Lower lobe of right lung (tissue), 2 donors: ENCODE measurements at places on chromosomes 2 and 18. TPM values are rescaled to one million over a fixed set of nuclear protein-coding genes. Genes with fewer than 3 reads are reported as not detected.
A peak's percentile ranks its signal among the peaks of the same experiment; 100 is the strongest.

Gene MYO7B
- 5.2 TPM for total RNA-seq

Gene FAM110C
- total RNA-seq = 3.6 TPM

Gene POTEC
- not detected for total RNA-seq

Gene XPO1
- total RNA-seq = 111 TPM

Gene C1QL2
- not detected for total RNA-seq

Gene TEX44
- not detected for total RNA-seq

Gene RASGRP3
- total RNA-seq = 13.7 TPM

Gene LAMA3
- 89.1 TPM for total RNA-seq

Gene ALKAL2
- total RNA-seq = 6.7 TPM

Gene CCDC141
- 40.5 TPM for total RNA-seq

Gene RAB10
- total RNA-seq = 113 TPM

DNA sequence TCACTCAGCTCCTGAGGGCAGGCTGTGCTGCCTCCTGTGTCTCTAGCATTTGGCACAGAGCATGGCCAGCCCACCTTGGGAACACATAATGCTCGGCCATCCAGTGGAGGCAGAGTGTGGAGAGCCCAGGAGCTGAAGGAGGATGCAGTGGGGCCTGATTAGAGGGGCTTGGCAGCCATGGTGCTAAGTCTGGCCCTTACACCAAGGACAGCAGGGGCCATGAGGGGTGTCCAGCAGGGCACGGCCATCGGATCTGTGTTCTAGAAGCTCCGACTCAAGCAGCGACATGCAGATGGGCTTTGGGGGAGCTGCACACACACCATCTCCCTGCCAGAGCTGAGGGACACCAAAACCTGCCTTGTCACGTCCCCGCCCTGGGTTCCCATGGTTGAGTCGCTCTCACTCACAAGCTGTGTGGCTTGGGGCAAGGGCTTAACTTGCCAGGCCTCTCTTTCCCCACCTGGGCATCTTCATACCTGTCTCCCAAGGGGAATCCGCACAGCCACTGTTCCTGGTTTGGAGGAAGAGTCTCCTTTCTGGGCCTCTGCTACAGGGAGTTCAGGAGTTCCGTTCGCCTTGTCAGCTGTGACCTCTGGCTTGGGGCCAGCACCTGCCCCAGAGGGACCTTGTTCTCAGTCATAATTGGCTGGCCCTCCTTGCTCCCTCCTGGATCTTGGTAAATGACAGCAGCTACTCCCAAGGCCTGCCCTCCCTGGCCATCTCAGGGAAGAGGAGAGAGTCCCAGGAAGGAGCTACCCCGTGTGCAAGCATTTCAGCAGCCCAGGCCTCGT lies 1.3 kb upstream of the TOGARAM2 start:
- DNase-seq = no peak

DNA sequence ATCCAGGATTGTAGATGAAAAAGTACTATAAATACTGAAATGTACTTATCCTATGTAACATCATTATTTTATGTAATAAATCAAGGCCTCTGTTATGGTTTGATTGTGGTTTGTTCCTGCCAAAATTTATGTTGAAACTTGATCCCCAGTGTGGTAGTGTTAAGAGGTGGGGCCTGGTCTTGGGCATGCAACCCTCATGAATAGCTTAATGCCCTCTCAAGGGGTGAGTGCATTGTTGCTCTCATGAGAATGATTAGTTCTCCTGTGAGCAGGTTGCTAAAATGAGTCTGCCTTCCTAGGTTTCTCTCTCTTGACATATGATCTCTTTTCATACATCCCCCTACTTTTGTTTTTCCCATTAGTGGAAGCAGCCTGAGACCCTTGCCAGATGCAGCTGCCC lies 915.4 kb downstream of the TSN start:
- DNase-seq = no peak

GRCh38 chr2:211423018-211423417 lies 866.6 kb downstream of the CPS1 start:
- no peak for DNase-seq

- DNase-seq = no peak
These were observed 10.1 kb downstream of the ARHGEF4 start for GRCh38 chr2:130846686-130847375.

DNA sequence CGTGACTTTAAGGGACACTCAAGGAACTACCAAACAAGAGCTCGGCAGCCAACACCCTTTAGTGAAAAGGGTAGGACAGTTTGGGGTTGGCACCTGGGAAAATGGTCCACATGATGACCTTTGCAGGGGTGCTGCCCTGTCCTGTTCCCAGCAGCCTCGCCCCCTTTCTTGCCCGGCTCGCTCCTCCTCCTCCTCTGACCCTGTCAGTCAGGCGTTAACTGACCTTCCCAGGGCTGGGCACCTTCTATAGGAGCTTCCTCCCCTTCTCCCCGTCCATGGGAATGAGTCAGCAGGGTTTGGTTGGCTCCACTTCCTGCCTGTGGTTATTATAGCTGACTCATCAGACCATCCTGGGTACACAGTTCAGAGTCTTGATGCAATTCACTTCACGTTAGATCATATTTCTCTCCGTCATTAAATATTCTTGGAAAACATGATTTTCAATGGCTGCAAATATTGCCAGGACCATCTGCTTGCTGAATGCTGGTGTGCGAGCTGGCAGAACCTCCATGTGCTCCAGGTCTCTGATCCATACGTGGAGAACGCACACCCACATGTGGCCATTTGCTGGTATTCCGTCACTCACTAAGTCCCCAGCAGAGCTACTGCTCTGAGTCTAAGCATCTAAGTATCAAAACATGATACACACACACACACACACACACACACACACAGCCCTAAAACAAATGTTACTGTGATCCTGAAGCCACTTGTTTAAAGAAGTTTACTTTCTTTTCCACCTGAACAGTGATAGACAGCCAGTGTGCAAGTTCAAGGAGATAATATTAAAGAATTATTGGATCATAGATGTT lies 185.0 kb downstream of the ANAPC1 start:
- DNase-seq = peak; percentile 79

DNA sequence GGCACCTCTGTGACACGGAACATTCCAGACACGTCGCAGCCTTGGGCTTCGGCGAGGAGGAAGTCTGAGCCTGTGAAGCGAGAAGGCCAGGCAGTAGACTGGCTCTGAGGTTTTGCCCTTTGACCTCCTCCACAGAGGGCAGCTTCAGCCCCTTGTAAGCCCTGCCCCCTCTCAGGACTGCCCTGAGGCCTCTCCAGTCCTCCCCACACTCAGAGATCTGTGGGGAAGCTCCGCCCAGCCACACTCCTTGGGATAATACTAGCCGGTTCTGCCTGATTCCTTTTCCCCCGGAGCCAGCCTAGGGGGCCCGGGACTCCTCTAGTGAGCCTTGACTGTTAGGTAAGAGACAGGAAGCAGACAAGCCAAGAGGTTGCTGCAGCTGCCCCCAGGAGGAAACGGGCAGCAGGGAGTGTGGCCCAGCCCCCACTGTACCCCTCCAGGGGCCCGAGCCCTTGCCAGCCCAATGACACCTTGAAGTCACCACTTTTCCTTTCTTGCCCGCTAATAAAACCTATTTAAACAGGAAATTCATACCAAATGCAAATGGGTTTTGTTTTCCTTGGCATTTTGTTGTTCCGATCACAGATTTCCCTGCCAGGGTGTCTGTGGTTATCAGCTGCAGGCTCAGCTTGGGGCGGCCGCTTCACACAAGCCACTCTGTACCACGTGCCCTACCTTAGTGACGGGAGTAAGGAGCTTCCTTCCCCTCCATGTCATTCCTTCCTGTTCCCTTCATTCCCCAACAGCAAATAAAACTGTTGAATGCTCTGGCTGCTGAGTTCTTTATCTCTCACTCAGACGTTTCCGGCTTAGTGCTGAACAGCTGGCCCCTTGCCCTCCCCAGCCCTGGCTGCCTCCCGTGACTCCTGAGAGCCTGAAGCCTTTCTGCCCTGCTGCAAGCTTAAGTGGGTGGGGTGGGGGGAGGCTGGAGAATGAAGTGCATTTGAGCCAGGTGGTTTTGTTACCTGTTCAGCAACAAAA lies 124.7 kb downstream of the CABLES1 start:
- DNase-seq = peak; percentile 92

DNA sequence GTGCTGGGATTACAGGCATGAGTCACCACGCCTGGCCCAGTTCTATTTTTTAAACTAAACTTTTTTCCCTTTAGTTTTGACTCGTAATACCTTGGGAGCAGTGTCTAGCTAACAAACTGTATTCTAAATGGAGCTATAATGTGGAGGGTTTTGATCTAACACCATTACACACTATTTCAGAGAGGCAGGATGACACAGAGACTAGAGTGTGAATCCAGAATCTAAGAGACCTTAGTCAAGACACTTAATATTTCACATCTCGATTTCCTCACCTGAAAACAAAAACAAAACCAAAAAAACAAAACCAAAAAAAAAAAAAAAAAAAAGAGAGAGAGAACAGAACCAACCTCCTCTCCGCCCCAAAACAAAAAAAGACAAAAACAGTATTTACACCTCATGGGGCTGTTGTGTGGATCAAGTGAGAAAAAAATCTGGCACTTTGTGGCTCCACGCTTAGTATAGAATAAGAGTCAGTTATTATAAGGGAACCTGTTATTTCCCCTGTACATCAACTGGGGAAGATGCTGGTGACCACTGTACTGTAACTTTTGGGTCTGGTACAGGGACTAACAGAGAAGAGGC lies 31.3 kb downstream of the DARS1 start:
- no peak for DNase-seq

- DNase-seq = peak; percentile 60
These were observed 21.3 kb downstream of the HNRNPLL start for GRCh38 chr2:38581193-38582147.

GRCh38 chr18:43587538-43588153 lies 310.4 kb upstream of the SYT4 start:
- no peak for DNase-seq

- DNase-seq = no peak
These were observed 55.7 kb downstream of the TCF7L1 start for GRCh38 chr2:85188852-85189251.

GRCh38 chr2:29782549-29783458 lies 138.6 kb downstream of the ALK start:
- DNase-seq = no peak

DNA sequence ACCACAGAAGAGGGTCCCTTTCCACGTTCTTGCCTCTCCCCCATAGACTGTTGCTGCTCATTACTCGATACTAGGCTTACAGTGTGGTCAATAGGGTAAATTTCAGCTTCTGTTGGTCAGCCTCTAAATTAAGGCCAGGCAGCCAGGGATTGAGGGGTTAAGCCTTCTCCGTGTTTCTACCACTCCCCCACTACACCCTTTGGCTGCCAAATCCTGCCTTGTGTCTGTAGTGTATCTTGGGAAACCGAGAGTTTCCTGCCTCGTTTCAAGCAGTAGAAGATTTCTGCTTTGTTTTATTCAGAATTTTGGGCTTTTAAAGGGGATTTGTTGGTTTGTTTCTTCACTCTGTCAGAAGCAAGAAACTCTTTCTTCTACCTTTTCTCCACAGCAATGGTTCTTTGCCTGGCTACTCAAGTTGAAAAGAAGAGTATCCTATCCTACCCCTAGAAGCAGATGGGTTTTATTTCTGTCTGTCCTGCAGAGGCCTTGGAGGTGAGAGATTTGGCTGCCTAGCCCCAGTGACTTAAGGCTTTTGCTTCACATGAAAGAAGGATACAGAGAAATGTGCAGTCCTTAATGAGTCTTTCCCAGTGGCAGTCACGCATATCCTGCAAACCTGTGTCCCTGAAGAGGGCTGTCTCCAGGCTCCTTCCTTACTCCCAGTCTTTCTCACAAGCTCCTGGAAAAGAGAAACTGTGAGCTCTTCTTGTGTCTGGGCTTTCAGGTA lies 261.5 kb upstream of the TANK start:
- no peak for DNase-seq

- peak; percentile 74 for DNase-seq
These were observed 10.5 kb downstream of the FAM110C start for GRCh38 chr2:35852-36251.

- no peak for DNase-seq
These were observed 34.7 kb upstream of the DTNB start for GRCh38 chr2:25707927-25708590.

- DNase-seq = no peak
These were observed 84.0 kb downstream of the EHBP1 start for GRCh38 chr2:62789518-62789917.

DNA sequence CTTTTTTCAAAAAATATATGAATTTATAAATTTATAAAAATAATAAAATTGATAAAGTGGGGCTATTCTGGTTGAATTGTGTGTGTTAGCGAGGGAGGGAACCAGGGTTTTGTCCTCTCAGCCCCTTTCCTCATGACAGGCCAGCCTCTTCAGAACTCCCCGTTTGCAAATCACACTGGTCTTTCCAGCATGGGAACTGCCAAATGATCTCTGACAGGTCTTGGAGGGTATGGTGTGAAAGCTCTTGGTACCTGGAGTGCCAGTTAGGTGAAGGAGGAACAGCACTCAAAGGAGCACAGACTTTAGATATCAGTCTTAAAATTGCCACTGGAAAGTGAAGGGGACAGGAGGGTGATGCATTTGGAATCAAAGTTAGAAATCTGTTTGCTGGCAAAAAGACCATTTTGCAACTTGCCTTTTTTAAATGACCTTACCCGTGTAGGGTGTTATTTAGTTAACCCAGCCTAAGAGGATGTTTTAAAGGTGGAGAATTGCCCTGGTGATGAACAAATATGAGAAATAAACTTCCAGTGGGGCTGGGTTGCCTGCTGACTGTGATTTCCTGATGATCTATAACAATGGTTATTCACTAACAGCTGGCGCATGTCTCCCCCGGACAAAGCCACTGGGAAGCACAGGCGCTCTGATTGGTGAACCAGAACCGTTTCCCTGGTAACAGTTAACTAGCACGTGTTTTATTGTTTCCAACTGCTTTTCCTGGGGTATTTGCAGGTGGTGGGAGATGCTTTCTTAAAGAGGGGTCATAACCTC lies 85.3 kb upstream of the EFEMP1 start:
- no peak for DNase-seq

GRCh38 chr18:9792565-9793245 lies 84.6 kb downstream of the RAB31 start:
- no peak for DNase-seq

DNA sequence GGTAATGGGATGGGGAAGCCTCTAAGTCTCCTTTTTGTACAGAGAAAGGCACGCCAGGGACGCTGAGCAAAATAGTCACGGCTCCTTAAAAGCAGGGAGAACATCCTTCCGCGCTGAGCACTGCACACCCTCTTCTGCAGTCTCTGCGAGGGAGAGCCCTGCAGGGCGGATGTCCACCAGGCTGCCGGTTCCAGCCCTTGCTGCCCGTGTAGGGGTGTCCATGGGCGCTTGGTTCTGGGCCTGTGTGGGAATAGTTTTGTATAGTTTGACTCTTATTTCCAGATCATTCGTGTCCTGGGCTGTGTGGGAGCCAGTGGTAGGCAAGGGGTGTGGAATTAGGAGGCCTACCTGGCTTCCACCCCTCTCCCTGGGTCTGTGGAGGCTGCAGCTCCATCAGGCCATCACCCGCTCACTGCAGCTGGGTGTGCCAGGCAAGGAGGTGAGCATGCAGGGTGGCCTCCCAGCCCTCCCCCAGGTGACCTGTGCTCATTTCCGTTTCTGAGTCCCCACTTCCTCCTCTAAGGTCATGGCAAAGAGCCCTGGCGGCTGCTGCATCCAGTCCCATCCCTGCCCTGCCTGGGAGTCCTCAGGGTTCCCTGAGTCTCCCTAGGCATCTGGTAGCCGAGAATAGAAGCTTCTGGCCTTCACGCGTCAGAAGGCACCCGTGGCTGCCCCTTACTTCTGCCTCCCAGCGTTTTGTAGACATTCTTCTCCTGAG lies 202.6 kb downstream of the LDLRAD4 start:
- no peak for DNase-seq

GRCh38 chr2:107627164-107627563 lies 199.5 kb upstream of the RGPD4 start:
- no peak for DNase-seq

GRCh38 chr2:20091305-20091991 lies 40.0 kb upstream of the LAPTM4A start:
- no peak for DNase-seq
